ENCODE measurements at places on chromosomes 2 and 18.

GRCh38 chr18:61602836-61603235 lies 269.6 kb downstream of the CDH20 start:
- no peak for DNase-seq

- DNase-seq: no peak
These were observed 559.9 kb upstream of the ID2 start for GRCh38 chr2:8121826-8122513.

GRCh38 chr2:121090088-121090715 lies 194.8 kb downstream of the TFCP2L1 start:
- no peak for DNase-seq

- no peak for DNase-seq
These were observed 478.3 kb downstream of the FBXO15 start for GRCh38 chr18:73669297-73669696.

- DNase-seq: no peak
These were observed 25.5 kb downstream of the ITPRID2 start for GRCh38 chr2:181916726-181917718.

GRCh38 chr18:63834471-63835113 lies 52.9 kb upstream of the SERPINB2 start:
- no peak for DNase-seq

GRCh38 chr2:55425431-55425831 lies 5.8 kb upstream of the CCDC88A start:
- no peak for DNase-seq

DNA sequence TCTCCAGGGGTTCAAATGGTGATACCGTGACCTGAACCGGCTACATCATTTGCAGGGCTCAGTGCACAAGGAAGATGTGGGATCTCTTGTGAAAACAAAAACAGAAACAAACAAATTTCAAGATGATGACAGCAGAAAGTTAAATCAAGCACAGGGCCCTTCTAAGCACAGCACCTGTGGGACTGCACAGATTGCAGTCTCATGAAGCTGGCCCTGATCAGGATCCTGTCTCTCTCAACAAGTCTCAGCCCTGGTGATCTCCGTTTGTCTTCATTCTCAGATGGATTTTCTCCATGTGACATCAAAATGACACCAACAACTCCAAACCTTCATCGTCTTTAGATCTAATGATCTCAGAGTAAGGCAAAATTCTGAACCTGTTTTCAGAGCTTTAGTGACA lies 39.7 kb downstream of the LTBP1 start:
- no peak for DNase-seq

GRCh38 chr2:69089998-69090397 lies 77.0 kb downstream of the ANTXR1 start:
- no peak for DNase-seq

GRCh38 chr2:74858281-74858680 lies 24.4 kb downstream of the HK2 start:
- DNase-seq: no peak

- DNase-seq: no peak
These were observed 2.3 kb downstream of the ARL4C start for GRCh38 chr2:234494361-234495250.

DNA sequence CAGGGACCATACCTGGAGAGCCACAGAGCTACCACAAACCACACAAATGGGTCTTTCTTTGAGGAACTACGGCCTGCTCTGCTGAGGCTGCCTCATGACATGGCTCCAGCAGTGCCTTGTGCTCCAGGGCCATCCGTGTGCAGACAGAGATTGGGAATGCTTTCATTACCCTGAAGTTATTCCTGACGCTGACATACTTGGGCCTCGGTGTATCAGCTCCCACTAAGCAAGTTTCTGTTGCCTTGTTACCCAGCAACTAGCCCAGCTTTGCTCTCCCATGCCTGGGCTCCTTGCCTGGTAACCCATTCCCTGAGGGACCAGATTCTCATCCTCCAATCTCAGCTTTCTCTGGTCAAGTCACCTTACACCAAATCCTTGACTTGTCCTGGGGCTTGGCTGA lies 80.3 kb upstream of the FZD7 start:
- DNase-seq: no peak

DNA sequence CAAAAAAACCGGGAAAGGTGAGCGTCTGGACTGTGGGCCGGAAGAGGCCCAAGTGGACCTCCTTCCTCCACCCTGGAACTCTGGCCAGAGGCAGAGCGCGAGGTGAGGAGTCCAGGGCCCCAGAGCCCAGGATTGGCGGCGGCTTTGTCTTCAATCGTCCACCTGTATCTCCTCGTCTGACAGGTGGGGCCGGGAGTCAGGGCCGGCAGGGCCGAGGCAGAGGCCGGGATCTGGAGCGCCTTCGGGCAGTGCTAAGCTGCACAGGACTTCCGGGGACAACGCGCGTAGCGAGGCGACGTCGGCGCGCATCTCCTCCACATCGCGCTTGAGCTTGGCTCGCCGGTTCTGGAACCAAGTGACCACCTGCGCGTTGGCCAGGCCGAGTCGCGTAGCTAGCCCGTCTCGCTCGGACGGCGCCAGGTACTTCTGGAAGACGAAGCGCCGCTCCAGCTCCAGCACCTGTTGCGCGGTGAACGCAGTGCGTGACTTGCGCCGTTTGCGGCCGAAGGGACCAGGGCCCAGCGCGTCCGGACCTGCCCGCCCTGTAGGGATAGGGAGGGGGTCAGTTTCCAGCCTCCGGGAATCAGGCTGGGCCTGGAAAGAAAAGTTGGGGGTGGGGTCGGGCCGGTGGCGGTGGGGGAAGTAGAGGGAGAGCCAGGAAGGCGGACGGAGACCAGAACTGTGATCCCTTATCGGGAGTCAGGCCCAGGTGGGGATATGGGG lies 1.5 kb downstream of the LBX2 start:
- no peak for DNase-seq

DNA sequence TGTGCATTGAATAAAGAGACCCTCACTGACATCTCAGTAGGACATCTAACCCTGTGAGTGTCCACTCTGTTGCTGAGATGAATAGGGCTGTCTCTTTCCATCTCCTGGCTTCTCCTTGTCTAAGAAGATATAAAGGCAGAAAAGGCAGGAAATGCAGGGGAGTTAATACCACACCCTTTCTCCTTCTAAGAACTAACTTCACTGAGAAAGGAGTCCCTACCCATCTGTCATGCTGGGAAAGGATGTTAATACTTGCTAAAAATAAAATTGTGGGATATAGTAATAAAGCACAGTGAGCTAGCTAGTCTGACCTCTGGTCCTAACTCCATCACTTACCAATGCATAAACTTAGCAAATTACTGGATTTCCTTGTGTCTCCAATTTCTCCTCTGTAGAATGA lies 213.9 kb upstream of the FIGN start:
- DNase-seq: no peak
